ENCODE measurements at places on chromosomes 13 and 19.
A peak's percentile ranks its signal among the peaks of the same experiment; 100 is the strongest.

DNA sequence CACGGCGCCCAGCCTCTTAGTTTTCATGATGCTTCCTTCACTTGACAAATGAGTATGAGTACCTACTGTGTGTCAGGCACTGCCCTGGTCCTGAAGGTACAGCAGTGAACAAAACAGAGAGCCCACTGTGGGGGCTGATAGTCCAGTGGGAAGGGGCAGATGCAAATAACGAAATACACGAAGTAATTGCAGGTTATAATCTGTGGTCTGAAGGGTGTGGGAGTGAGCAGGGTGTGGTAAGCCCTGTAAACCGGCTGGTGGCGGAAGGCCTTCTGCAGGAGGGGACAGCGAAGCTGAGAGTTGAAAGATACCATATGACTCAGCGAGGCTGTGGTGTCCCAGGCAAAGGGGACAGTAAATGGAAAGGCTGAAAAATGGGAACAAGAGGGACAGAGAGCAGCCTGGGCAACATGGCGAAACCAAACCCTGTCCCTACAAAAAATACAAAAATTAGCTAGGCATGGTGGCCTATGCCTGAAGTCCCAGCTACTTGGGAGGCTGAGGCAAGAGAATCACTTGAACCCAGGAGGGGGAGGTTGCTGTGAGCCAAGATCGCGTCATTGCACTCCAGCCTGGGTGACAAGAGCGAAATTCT lies 60.5 kb downstream of the MAP4K1 start:
- DNase-seq, result no peak

DNA sequence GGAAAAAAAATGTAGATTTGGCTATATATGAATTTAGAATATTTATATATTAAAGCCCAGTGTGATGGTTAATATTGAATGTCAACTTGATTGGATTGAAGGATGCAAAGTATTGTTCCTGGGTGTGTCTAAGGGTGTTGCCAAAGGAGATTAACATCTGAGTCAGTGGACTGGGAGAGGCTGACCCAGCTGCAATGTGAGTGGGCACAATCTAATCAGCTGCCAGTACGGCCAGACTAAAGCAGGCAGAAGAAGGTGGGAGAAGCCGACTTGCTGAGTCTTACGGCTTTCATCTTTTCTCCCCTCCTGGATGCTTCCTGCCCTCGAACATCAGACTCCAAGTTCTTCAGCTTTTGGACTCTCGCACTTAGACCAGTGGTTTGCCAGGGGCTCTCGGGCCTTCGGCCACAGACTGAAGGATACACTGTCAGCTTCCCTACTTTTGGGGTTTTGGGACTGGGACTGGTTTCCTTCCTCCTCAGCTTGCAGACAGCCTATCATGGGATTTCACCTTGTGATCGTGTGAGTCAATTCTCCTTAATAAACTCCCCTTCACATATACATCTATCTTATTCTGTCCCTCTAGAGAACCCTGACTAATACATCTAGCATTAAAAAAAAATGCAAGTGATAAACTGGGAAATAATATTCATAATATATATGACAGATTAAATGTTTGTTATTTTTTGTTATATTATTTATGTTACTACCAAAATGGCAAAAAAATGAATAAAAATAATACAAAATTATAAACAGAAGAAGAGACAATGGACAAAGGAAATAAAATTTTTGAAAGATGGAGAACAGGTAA lies 122.4 kb downstream of the DLEU7 start:
- DNase-seq, result no peak

DNA sequence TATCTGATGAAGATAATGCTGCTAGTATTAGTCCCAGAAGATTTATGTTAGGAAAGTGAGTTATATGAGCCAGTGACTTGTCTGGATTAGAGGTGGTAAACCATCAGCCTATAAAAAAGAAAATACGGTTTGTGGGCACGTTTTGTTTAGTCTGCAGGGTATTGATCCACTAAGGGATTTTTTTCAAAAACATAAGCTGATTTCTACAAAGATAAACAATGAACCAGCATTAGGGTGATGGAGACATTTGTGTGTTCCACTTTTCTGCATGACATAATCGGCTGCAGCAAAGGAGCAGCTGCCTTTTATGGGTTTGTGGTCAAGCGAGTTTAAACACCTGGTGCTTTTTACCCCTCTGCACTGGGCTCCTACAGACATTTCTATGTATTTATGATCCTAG lies 836.4 kb upstream of the GPC6 start:
- DNase-seq, result no peak

- DNase-seq, result no peak
Observed at GRCh38 chr19:35466259-35466658, 18.2 kb downstream of the FFAR2 start.

DNA sequence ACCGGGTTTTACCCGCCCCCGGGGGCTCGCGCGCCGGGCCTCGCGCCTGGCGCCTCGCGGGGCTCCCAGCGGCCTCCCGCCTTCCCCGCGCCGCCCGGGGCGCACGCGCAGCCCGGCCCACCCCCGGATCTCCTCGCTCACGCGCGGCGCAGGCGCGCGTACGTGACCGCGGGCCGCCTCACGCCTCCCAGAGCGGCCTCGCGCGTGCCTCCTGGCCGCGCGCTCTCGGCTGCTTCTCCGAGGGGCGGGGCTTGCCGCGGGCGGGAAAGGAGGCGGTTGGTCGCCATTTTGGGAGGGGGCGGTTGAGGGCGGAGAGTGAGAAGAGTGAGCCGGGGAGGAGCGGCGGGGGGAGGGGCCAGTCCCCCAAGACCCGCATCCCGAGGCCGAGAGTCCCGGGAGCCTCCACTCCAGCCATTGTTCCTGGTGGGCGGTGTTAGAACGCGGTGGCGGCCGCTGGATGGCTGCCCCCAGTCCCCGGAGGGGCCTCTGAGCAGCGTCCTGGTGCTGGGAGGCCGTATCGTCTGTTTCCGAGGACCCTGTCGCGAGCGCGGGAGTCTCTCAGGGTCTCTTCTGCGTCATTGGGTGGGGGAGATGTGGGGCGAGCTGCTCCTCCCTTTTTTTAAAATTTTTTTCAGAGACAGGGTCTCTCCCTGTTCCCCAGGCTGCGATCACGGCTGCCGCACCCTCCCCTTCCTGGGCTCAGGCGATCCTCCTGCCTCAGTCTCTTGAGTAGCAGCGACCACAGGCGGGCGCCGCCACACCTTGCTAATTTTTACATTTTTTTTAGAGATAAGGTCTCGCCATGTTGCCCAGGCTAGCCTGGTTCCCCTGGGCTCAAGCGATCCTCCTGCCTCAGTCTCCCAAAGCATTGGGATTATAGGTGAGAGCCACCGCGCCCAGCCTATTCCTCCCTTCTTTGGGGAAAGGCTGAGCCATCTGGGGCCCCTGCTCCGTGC lies at the start of gene ZNF541:
Gene ZNF541, minus strand, starts transcription at position 78 of the 956 bp plus-strand sequence. CDS start 17,292 bp downstream, outside the sequence.
- peak; percentile 91 for DNase-seq

- no peak for DNase-seq
Observed at GRCh38 chr19:34402074-34402600, 2.1 kb upstream of the PDCD2L start.

GRCh38 chr19:39341129-39341718 lies 997 bp upstream of the SAMD4B start:
- DNase-seq, result no peak

- no peak for DNase-seq
Observed at GRCh38 chr19:14061751-14062557, at the start of gene PALM3. PALM3 (minus strand) TSS chr19:14062076; CDS start chr19:14061980, 96 bp downstream.

DNA sequence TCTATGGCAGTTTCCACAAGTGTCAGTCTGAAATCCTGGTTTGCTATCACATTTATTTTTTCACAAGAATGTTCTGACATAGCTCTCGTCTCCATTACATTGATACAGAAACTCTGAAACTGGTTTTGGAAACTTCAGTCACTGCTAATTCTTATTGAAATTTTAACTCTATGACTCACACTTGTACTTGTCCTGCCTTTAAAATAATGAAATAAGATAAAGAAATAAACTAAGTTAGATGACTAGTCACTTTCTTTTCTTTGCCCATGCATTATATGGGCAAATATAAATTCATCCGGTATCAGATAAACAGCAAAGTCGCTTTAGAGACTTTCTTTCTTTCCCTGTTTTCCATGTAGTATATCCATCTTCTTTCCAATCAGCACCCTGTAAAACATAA lies 257.5 kb downstream of the PCDH9 start:
- DNase-seq, result no peak

DNA sequence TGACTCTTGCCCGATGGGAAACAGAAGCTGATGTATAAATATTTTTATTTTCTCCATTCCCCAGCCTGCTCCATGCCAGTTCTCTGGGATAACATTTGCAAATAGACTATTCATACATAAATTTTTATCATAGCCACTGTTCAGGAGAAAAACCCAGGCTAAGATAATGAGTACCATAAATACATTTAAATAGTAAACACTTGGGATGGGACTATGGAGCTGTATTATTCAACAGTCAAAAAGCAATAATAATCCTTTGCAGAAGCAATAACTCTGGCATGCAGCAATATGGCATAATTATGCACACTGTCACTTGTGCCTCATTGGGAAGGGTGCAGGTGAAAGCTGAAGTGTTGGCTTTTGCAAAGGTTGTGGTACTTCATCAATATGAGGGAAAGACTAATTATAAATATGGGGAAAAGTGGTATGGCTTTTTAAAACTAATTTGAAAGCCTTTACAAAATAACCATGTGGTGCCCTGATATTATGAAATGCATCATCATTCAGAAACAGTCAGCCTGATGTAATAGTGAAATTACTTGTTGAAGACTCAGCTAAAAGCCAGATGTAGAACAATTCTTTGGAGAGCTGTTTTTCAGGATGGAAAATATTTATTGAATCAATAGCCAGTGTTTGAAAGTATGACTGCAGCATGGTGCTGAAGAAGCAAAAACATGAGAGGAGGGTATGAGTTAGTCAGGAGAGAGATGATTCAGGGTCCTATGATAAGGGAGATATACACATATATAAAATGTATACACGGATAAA lies 2476.7 kb downstream of the PCDH9 start:
- no peak for DNase-seq

DNA sequence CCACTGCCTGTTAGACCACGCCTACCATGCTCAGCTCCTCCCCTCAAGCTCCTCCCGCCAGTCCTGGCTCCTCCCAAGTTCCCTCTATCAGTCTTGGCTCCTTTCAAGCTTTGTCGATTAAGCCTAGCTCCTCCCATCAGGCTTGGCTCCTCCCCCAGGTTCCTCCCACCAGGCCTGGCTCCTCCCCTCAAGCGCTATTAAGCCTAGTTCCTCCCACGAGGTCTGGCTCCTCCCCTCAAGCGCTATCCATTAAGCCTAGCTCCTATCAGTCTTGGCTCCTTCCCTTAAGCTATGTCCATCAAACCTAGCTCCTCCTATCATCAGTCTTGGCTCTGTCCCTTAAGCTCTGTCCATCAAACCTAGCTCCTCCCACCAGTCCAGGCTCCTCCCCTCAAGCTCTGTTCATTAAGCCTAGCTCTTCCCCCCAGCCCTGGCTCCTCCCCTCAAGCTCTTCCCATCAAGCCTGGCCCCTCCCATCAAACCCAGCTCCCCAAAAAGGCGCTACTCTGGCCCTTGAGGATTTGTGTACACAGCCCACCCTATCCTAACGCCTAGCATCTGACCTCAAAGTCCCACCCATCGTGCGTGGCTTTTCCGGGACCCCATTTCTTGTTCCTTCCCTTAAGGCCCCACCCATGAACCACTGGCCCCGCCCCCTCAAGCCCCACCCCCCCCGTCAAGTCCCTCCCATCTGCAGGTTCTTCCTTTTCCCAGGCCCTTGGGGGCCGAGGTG lies 10.0 kb downstream of the CAMSAP3 start:
- DNase-seq, result no peak

- no peak for DNase-seq
Observed at GRCh38 chr13:69872321-69873047, 235.1 kb upstream of the ATXN8OS start.

DNA sequence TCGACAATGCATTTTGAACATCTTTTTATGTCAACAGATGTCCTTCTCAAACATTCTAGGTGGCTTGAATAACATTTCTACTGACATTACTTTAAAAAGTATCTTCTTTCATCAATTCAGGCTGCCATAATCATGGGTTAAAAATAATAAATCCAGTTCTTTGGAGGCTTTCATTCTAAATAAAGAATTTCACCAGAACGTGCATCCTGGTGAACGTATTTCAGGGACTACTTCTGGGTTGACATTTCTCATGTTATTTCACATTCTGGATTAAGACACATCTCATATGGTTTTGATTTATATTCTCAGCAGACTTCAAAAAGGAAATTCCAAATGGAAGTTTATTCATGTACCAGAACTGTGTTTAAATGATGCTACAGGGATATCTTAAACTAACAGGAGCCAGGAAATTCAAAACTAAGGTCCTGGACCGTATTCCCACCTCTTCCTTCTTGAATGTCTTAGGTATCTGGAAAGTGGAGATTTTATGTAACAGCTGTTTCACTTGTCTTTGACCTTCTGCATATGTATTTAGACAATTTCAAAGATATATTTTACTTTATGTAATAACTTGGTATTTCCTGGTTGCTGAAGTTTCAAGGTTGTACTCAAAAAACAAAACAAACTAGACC lies 107.2 kb downstream of the STARD13 start:
- DNase-seq, result no peak

DNA sequence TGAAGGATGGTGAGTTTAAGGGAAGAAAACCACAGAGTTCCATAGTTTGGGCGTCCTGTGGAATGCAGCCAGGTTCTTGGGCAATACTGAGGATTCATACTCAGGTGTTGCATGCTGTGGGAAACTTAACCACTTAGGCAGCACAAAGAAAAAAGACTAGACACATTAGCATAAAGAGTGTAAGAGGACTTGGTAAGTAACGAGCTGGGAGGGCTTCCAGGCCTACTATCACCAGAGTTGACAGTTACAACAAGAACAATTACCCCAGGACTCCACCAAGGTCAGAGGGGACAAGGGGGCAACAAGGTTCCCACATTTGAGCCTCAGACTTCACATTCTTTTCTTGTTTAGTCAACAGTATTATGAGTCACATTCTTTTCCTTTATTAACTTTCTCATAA lies 33.2 kb downstream of the KCTD12 start:
- no peak for DNase-seq

GRCh38 chr13:84903391-84903790 lies 895.8 kb downstream of the SLITRK6 start:
- no peak for DNase-seq

DNA sequence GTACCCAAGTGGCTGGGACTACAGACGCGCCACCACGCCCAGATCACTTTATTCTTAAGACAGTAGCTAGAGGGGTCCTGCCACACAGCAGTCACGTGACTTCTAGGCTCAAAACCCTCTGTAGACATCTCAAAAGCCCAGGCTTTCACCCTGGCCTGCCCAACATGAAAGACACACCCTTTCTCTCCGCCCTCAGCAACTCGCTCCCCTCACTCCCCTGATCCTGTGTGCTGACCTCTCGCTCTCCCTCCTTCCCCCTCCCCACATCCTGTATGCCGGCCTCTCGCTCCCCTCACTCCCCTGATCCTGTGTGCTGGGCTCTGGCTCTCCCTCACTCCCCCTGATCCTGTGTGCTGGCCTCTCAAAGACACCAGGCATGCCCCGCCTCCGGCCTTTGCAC lies 77.4 kb downstream of the SLC15A1 start:
- no peak for DNase-seq

- peak; percentile 84 for DNase-seq
Observed at GRCh38 chr13:23980160-23980551, 82.9 kb upstream of the C1QTNF9B start.
